ENCODE measurements at places on chromosomes 12 and 14.

GRCh38 chr12:80041071-80041470, 58.3 kb upstream of the OTOGL start:
- DNase-seq = no peak

- no peak for DNase-seq
These were observed 186.7 kb upstream of the FKBP4 start for GRCh38 chr12:2607881-2608607.

DNA sequence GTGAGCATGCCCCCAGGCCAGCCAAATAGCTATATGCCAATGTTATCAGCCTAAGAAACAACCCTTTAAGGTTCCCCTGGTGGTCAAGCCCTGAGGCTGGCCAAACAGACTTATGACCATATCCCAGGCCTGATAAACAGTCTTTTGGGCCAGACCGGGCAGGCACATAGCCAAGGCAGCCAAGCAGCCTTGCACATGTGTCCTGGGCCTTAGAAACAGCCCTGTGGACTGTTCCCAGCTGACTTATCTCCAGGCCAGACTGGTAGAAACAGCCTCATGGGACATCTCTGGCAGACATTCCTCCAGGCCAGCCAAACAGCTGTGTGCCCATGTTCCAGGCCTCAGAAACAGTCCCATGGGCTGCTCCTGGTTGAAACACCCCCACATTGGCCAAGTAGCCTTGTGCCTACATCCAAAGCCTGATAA, 295.0 kb upstream of the MGAT4C start:
- DNase-seq = no peak

- DNase-seq = no peak
These were observed 16.5 kb downstream of the TPCN1 start for GRCh38 chr12:113237748-113238147.

GRCh38 chr14:52071675-52072074, 2.8 kb upstream of the NID2 start:
- no peak for DNase-seq

DNA sequence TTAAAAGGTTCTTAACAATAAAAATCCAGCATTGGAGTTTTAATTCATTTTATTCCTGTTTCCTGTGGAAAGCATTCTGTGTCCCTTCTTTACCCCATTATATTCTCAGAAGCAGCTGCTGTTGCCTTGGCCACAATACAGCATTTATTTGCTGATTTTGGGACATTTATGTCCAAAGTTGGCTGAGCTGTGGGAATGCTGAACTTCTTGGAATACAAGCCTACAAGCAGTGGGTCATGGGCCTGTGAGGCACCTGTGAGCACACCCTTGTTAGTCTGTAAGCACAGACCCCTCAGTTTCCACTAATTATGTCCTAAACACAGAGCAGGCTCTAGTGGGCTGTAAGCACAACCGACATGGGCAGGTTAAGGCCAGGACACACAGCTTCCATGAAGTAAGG, 122.2 kb upstream of the IGF1 start:
- DNase-seq = no peak

GRCh38 chr12:58880639-58881038, 39.7 kb downstream of the LRIG3 start:
- no peak for DNase-seq

- no peak for DNase-seq
These were observed 23.8 kb downstream of the CFAP251 start for GRCh38 chr12:121942145-121942718.

DNA sequence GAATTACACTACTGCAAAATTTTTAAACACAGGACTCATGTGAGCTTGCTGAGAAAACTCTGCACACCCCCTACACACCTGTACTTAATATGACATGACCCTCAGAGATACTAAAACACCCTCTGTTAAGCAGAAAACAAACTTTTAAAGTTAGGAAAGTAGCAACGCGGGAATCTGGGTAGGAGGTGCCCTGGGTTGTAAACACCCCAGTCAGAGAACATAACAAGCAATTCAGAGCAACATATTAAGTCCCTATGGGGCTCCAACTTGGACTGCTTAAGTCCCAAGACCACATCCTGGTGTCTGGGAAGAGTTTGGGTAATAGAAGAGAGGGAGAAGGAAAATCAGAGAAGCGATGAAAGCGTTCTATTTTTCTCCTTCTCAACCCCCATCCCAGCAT, 1.2 kb downstream of the ATF7 start:
- no peak for DNase-seq

GRCh38 chr12:22530-23201, 43.9 kb upstream of the IQSEC3 start:
- no peak for DNase-seq

GRCh38 chr14:100031506-100032281, 33.5 kb upstream of the EVL start:
- no peak for DNase-seq

DNA sequence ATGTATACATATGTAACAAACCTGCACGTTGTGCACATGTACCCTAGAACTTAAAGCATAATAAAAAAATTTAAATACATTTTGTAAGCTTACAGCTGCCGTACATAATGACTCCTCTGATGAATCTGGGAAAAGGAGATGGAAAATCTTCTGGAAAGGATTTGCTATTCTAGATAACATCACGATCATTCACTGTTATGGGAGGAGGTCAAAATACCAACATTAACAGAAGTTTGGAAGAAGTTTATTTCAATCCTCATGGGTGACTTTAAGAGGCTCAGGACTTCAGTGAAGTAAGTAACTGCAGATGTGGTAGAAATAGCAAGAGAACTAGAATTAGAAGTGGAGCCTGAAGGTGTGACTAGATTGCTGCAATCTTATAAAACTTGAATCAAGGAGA, 172.2 kb downstream of the SLC16A7 start:
- DNase-seq = no peak

- no peak for DNase-seq
These were observed 5.0 kb upstream of the ALDH2 start for GRCh38 chr12:111761706-111762105.

DNA sequence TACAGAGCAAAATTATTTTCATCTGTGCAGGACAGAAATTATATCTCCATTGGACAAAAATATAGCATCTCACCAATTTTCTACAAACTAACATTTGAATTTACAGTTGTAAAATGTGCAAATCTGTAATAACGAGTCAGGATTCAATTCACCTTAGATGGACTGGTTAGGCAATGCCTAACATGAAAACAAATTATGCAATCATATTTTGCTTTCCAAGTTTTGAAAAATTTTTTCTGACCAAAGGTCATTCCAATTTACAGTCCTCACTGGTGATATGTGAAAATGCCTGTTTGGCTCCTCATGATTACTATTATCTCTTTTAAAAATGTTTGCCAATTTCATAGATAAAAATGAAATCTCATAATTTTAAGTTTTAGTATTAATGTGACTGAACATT, 6.5 kb upstream of the CPM start:
- no peak for DNase-seq

DNA sequence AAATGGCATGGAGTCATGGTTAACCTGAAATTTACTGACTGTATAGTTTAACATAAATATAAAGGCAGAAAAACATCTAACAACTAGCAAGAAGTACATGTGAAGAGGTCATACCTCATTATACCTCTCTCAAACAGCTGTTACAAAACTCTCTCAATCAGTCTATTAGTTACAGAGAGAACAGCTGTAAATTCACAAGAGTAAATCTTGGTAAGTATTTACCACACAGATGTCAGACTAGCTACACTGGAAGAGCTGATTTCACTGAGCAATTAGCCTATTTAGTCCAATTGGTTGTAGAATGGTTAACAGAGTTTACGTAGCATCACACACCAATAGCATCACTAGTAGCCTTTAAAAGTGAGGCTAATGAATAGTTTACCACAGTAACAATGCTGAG, 463.4 kb upstream of the USP15 start:
- no peak for DNase-seq

DNA sequence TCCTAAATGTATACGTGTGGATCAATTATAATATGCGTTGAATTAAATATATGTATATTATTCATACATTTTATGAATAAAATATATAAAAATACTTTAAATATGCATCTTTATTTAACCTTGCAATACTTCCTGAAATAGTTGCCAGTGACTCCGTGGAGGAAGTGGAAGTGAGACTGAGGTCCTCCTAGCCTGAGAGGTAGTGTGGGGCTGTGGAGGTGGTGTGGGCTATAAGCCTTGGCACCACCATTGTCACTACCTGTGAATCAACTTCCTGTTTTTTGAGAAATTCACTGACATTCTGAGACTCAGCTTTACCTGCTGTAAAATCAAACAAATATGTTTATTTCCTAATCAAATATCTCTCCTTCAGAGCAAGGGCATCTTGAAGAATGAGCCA, 514.2 kb downstream of the VRK1 start:
- no peak for DNase-seq

GRCh38 chr14:22540811-22541360, 48.1 kb downstream of the DAD1 start:
- no peak for DNase-seq

DNA sequence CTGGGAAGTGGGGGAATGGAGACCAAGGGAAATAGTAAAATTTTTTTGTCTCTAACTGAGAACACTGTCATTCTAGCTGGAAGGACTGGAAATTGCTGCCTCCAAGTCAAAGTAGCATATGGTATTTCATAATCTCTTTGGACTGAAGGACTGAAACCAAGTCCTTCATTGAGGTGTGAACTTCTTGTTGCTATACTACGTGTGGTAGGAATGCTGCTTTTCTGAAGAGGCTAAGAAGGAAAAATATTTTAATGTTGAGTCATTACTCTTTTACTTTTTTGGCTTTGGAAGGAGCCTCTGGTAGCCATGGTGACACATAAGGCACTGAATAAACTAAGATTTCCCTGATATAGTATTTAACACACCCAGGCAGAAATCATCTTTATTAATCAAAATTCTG, 465.4 kb downstream of the NPAS3 start:
- DNase-seq = no peak

- DNase-seq = no peak
These were observed 77.8 kb upstream of the BDKRB2 start for GRCh38 chr14:96126783-96127271.

- DNase-seq = no peak
These were observed 44.3 kb upstream of the HSPB8 start for GRCh38 chr12:119134284-119135072.

DNA sequence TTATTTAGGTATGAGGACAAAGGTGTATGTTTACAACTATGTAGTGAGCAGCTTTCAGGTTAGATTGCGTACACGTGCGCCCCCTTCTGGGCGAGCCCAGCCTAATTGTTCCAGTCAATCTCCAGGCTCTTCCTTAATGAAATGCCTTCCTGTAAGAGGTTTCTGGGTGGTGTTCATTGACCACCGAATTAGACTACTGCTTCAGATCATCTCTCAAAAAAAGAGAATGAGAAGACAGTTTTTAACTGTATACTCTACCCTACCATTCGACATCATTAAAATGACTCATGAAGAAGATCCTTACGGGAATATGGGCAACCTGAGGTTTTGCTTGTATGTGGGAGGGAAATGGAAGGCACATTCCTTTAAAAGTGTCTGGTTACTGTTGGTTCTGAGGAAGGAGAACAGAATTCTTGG, 2.1 kb downstream of the LUM start:
- no peak for DNase-seq

DNA sequence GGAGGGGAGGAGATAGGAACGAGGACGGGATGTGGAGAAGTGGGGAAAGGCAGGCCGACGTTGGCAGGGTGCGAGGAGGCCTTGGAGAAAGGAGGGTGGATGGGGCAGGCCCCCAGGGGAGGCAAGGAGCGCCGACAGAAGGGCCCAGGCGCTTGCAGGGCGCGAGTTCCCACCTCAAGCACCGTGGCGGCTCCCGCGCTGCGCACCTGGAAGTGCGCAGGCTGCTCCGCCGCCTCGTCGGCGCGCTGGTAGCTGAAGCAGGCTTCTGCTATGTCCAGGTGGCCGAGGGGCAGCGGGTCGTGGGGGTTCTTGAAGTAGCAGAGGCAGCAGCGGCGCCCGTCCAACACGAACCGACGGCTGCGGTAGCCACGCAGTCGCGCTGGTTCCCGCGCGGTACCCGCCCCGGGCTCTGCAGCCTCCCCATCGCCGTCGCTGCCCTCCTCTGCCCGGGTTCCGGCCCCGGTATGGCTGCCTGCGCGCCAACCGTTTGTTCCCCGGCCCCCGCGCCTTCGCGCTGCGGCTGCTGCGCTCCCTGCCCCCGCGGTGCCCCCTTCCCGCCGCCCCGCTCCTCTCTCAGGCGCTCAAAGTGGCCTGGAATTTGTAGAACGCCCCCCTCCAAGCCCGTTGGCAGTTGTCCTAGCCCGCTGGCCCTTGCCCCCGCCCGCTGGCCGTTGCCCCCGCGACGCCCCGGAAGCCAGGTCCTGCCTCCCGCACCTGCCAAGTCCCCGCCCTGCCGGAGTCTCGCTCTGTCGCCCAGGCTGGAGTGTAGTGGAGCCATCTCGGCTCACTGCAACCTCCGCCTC, 1.1 kb upstream of the ACTR6 start:
- no peak for DNase-seq

DNA sequence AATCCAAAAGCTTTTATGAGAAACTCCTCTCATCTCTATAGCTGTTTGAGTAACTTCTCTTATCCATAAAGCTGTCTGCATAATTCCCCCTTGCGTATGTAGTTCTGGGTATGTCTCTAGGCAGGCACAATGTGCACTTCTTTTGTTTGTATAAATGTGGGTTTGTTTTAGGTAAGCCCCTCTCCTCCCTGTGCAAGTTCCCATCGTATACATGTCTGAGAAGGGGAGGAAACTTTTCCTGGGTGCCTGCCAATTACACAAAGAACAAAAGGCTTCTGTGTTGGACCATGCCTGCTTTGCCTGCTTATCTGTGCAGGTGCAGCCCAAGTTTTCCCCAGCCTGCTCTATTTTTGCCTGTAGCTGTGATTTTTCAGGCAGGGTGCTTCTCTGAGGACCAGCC, 96.7 kb downstream of the CCER1 start:
- DNase-seq = no peak

DNA sequence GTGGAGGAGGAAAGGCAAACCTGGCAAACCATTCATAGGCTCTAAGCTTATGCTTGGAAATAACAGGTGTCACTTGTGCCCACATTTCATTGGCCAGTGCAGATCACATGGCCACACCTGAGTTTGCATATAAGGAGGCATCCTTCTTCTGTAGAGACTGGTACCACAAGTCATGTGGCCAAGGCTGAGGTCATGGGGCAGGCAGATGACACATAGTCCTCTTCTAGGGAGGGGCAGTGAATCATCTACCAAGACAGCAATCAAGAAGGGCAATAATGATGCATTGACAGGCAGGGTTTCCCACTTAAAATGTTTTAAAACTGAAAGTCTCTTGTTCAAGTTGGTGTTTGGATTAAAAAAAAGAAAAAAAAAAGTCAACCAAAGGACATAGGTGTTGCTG, 77.3 kb downstream of the DAAM1 start:
- no peak for DNase-seq

DNA sequence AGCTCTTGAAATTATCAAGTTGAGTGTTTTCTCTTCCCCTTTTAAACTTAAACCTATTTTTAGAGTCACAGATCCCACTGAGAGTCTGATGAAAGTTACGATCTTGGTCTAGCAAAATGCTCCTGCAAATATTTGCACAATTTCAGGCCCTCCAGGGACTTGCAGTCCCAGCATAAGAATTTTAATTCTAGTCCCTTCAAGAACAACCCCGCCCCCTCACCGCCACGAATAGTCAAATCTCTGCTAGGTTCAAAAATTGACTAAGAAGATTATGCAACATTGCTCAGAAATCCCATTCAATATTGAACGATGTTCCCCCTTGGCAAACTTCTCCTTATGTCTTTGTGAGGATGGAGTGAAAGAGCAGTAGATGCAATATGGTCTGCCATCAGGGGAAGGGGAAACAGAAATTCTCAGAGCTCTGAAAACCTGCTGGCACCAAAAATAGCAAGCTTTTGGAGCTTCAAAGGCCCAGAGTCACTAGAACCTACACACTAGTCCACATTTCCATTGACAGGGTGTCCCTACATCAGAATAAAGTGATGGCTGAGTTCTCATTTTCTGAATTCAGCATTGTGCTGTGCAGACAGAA, 127.5 kb upstream of the CCDC175 start:
- DNase-seq = no peak

GRCh38 chr14:66910311-66910840, 278.9 kb upstream of the GARIN2 start:
- no peak for DNase-seq
